ENCODE measurements at places on chromosomes 13 and 19.

- peak; percentile 12 for DNase-seq
Measured at GRCh38 chr19:45340232-45340898, at the start of gene KLC3. Gene KLC3, plus strand, starts transcription at chr19:45340750. Its CDS starts 4,792 bp downstream, at chr19:45345542.

GRCh38 chr13:28849441-28849840 is 29.3 kb downstream of the MTUS2 start:
- no peak for DNase-seq

GRCh38 chr19:33501693-33502356 is 19.8 kb downstream of the PEPD start:
- no peak for DNase-seq

GRCh38 chr13:57740719-57741118 is 109.2 kb downstream of the PCDH17 start:
- DNase-seq: no peak

DNA sequence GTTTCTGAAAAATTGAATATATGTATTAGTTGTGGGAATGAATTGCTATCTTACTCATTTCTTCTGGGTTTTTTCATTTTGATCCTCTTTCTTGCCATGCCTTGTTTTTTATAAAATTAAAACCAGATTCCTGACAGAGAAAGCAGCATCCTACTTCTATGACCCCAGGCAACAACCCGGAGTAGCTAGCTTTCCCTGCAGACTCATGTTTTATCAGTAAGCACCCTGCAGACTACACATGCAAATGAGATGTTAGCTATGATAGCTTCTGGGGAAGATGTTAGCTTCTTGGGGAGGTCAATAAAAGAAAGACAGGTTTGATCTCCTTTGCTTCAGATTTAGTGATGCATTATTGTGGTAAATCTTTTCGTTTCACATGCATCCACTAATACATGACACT is 1598.6 kb downstream of the SLITRK5 start:
- DNase-seq: no peak

DNA sequence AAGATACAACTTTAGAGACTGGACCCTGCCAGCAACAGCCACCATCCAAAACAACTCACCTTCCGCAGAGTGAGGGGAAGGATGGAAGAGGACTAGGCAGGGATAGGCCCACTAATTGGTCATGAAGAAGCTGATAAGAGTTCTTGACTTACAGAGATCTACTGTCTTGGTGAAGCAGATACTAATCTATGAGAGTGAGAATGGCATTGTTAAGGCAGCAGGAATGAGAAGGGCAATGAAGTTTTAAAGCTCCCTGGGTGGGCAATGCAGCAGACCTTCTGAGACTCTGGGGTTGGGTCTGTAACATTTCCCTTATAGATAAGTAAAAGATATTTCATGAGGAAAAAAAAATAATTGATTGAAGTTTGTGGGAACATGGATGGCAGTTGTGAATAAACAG is 63.7 kb downstream of the KLF12 start:
- no peak for DNase-seq

DNA sequence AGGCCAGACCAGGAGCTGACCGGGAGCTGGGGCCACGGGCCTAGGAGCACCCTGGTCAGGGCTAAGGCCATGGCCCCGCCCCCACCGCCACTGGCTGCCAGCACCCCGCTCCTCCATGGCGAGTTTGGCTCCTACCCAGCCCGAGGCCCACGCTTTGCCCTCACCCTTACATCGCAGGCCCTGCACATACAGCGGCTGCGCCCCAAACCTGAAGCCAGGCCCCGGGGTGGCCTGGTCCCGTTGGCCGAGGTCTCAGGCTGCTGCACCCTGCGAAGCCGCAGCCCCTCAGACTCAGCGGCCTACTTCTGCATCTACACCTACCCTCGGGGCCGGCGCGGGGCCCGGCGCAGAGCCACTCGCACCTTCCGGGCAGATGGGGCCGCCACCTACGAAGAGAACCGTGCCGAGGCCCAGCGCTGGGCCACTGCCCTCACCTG is 6.6 kb downstream of the SPHK2 start:
- no peak for DNase-seq

DNA sequence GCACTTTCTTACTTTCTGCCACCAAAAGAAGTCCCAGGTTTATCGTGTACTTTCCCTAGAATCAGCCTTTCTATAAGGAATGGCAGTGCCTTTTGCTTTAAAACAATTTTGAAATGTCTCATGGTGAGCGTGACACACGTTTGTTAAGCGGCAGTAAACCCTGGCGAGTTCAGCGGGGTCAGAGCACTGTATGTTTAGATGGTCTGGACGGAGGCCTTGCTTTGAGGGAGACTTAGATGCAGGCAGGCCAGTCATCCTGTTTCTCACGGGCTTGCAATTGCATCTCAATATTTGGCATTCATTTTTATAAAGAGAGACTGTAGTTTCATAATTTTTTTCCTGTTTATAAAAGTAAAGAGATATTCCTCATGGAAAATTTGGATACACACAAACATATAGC is 96.4 kb downstream of the TNFRSF19 start:
- DNase-seq: no peak

DNA sequence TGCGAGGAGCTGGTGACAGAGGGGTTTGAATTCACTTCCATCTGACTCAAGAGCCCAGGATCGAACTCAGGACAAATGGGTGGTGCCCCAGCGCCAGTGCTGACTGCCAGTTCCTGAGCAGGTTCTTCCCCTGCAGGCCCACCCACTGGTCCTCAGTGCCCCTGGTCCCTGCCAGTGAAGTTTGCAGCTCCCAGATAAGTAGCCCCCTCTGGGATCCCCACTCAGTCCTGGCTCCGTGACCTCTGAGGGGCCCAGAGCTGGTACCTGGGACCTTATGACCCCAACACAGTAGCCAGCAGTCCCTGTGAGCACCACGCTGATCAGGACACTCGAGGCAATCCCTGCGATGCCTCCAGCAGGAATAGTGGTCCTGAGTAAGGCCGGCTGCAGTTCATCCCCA is 11.3 kb upstream of the CEACAM20 start:
- DNase-seq: no peak

- DNase-seq: no peak
Measured at GRCh38 chr13:44273991-44274770, 99.4 kb upstream of the SERP2 start.

DNA sequence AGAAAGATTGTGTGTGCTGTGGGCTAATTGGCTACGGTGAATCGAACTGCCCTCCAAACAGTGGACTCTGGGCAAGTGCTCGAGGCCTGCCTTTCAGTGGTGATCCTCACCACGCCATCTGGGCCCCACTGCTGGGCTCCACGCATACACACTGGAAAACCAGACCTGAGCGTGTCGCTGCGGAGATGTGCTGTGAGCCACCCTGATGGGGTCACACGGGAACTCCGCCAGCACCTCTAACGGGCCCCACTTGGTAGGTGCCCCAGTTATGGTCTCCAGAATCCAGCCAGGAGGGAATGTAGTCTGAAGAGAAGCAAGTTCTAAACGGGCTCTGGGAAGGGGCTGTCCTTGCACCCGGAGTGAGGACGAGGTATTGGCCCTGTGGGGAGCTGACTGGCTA is 39.3 kb downstream of the C13orf46 start:
- DNase-seq: no peak

- no peak for DNase-seq
Measured at GRCh38 chr19:36748431-36749275, 24.0 kb downstream of the ZNF850 start.

GRCh38 chr13:78998630-78999315 is 339.8 kb upstream of the OBI1 start:
- no peak for DNase-seq

Measured in activated CD4-positive, alpha-beta T cell treated with anti-CD3 and anti-CD28 coated beads, Interleukin-2, amount 50 U/mL, for 24 hours (primary cell).